ENCODE measurements at places on chromosomes 5 and 9. TPM values are rescaled to one million over a fixed set of nuclear protein-coding genes. Genes with fewer than 3 reads are reported as not detected.

CNTNAP3 gene
- total RNA-seq, result 3.6 TPM

AIF1L gene
- 0.30 TPM for total RNA-seq

SOWAHA gene
- not detected for total RNA-seq

SPINK1 gene
- 0.59 TPM for total RNA-seq

CCL27 gene
- 0.59 TPM for total RNA-seq

SPINK6 gene
- total RNA-seq, result not detected

Measured in smooth muscle cell of the umbilical artery (primary cell).